ENCODE measurements at places on chromosomes 2 and 18.

GRCh38 chr2:217262911-217263310, 403.0 kb upstream of the TNP1 start:
- DNase-seq = no peak

DNA sequence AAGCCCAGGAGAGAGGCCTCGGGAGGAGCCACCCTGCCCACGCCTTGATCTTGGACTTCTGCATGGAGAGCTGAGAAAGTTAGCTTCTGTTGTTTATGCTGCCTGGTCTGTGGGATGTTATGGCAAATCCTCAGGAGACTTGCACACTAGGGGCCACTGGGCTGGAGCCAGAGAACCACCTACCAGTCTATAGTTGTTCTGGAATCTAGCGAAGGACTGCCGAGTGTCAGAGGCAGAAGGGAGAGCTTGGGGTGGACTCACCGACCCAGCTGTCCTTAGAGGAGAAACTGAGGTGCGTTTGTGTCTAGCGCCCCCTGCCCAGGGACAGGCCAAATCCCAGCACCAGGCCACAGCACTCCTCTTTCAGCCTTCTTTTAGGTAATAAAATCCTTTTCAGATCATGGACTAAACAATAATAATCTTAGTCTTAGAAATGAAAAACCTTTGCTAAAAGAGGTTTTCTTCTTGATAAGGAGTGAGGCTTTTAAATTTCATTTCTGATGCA, 398.7 kb upstream of the SALL3 start:
- no peak for DNase-seq

- DNase-seq = no peak
These were observed 112.5 kb upstream of the SLC38A11 start for GRCh38 chr2:165067643-165068486.

- DNase-seq = no peak
These were observed 260.4 kb downstream of the METTL4 start for GRCh38 chr18:2310886-2311285.

DNA sequence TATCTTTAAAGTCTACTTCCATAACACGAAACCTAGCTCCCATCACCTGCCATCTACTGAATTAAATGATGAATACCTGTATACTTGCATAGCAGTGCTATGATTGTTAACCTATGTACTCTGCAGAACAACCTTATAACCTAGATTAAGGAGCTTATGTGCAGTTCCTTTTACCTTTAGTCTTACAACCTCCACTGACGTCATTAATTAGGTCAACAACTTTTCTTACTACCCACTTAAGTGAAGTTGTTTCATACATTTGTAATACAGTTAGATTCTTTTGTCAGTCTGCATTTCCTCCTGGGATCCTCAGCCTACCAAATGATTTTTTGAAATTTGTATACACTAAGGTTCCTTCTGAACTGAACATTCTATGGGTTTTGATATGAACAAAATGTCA, 1082.3 kb downstream of the SUCLG1 start:
- no peak for DNase-seq

DNA sequence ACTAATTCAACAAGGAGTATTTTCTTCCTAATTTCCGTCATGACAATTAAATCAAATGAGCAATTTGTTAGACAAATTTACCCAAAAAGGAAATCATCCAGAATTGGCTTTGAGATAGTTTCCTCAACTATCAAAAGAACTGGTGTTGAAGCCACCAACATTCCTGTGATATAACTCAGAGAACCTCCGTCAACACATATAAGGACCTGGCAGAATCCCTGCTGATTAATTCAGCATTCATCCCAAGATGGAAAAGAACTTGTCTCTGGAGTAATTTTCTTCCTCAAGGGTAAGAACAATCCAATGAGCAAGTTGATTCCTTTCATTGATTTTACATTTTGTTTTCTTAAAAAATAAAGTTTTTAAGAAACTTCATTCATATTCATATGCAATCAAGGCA, 62.0 kb downstream of the MBD2 start:
- DNase-seq = no peak

DNA sequence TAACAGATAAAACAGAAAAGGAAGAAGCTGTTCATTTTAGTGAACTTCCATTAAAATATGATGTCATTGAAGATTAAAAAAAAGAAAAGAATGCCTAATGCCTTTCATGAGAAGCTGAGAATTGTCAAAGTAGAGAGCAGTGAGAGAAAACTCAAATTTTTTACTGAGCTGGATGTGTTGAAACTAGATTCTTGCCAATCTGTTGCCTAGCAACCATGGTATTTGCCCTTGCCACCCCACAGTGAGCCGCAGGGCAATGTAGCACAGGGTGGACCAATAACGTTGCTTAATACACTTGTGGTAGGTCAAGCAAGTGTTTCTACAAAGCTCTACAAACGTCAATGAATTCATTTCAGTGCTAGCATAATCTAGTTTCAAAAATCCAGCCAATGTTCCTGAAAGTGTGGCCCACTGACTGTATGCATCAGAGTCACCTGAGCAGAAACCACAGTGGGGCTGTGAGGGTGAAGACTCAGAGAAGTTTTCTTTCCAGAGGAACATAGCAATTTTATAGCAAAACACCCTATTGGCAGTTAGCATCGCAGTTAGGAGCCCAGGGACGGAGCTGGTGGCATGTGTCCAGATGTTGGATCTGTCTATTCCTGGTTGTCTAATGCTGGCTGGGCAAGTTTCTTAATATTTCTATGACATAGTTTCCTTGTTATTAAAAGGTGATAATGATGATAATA, 132.2 kb downstream of the DOCK10 start:
- DNase-seq = no peak

GRCh38 chr2:164384434-164384833, 236.8 kb downstream of the GRB14 start:
- no peak for DNase-seq

GRCh38 chr18:13550418-13551304, 175.7 kb downstream of the FAM210A start:
- no peak for DNase-seq

- DNase-seq = no peak
These were observed 19.9 kb downstream of the FMNL2 start for GRCh38 chr2:152354909-152355308.

DNA sequence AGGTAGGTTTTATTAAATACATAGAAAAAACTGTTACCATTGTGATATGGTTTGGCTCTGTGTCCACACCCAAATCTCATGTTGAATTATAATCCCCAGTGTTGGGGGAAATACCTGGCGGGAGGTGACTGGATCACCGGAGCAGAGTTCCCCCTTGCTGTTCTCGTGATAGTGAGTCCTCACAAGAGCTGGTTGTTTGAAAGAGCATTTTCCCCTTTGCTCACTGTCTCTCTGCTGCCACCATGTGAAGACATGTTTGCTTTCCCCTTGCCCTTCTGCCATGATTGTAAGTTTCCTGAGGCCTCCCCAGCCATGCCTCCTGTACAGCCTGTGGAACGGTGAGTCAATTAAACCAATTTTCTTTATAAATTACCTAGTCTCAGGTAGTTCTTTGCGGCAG, 352.7 kb upstream of the SLC39A10 start:
- no peak for DNase-seq
